ENCODE measurements at places on chromosomes 12 and 14.

DNA sequence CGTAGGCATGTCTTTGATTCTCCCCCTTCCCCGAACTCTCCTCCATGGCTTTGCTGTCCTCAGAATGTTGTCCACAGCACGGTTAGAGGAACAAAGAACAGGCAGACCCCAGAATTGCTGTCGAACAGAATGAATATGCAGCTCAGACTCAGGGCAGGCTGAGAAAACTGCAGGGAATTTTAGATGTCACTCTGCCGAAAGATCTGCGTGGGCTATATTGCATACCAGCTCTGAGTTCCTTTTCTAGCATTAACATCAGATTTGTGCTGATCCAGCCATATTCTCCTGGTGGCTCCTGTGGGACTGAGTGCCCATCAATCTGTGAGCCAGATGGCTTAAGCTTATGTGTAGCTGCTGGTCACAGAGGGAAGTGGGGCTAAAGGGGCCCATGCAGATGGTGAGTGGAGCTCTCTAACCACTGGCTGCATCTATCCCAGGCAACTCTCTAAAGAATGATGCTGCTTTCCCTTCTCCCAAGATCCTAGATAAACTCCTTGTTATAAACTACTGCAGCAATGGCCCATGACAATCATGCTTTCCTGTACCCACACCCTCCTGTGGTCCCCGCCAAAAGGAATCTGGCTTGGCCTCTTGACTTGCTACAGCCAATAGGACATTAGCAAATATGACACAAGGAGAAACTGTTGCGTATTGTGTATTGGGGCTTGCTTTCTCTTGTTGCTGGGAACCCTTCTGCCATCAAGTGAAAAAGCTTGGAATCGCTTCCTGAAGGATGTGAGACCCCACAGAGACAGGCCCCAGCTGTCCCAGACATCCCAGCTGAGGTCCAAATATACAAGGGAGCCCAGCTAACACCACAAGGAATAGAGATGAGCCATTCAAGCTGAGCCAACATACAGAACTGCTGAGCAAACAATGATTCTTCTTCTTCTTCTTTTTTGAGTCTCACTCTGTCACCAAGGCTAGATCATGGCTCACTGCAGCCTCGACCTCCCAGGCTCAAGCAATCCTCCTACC, 101.3 kb downstream of the FOXN3 start:
- no peak for DNase-seq

GRCh38 chr12:67535176-67535575, 113.4 kb upstream of the DYRK2 start:
- no peak for DNase-seq

- DNase-seq = no peak
Observed at GRCh38 chr14:104321802-104322130, 183.4 kb downstream of the KIF26A start.

DNA sequence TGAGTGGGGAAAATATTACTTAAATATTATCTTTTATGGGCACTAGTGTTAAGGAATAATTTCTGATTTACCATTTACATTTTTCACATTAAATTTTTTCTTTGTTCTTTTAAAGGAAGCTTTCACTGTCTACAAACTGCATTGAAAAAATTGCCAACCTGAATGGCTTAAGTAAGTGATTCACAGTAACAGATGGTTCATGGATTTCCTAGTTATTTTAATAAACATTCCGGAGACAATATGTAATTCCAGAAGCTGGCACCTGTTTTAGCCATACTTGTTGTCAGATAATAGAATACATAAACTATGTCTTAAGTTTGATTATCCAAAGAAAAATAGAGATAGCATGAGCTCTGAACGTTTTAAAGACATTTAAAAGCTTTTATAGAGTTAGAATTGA, 17.1 kb downstream of the DNAL1 start:
- DNase-seq = no peak

- DNase-seq = no peak
Observed at GRCh38 chr12:119989731-119990381, 820 bp downstream of the BICDL1 start.

DNA sequence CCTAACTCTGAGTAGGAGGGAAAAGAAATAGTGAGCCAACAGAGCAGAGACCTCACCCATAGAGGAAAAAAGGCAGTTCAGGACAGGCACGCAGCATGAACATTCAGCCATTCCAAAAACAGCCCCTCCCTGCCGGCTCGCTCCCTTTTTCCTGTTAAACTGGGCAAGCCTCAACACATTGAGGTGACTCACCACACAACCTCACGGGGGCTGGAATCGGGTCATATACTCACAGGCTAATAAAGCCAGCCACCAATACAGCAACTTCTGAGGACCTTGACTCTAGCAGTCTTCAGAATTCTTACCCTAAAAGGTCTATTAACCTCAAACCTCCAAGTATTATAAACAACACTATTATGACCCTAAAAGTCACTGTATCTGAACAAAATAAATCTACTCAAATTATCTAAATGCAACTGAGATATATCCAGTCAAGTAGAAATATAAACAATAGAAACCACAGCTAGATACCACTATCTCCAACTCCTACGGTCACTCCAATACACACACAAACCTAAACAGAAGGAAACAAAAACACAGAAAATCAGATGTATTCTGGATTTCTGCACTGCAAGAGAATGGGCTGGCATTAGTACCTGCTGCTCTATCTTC, 6.3 kb downstream of the YBX3 start:
- DNase-seq = no peak

DNA sequence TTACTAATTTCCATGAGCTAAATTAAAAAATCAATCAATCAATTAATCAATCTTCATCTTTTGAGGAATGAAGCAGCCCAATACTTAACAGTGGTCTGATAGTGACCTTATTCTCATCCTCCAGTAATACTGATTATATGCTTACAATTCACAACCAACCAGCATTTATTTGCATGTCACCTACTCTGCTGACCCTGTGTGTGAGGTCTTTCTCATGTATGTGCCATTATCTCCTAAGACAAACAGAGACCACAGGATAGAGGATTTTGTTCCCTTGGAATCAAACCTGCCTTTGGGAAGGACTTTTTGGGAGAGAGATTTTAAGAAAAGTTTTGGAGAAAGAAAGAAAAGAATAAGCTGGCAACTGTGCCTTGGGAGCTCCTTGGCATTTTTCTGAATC, 197.2 kb downstream of the NRXN3 start:
- no peak for DNase-seq

GRCh38 chr12:33514893-33515292, 75.3 kb upstream of the SYT10 start:
- DNase-seq = no peak

DNA sequence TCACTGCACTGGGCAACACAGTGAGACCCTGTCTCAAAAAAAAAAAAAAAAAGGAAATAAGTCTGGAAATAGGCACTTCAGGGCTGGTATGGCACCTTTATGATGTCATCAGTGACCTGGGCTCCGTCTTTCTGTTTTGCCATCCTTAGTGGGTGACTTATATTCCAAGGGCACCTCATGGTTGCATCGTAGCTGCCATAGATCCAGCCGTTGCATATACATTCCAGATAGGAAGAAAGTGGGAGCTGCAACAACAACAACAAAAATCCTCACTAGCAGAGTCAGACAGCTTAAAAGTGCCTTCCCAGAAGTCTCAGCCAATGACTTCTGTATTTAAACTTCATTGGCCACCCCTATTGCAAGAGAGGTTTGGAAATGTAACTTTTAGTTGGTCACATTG, 26.4 kb downstream of the MYL2 start:
- no peak for DNase-seq

DNA sequence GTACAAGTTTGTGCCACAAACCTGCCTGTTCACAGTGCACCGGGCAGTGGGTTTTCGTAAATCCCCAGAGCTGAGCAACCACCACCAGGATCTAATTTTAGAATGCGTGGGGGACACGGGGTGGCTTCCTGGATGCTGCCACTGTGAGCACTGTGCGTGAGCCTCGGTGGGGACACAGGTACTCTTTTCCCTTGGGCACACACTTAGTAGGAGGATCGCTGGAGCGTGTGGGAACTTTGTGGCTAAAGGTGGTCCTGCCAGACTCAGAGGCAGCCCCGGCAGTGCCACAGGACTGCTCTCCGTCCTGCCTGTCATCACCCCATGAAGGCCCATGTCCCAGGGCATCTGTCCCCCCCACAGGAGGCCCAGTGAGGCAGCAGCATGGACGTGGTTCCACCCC, 21.1 kb downstream of the BTBD6 start:
- DNase-seq = no peak

DNA sequence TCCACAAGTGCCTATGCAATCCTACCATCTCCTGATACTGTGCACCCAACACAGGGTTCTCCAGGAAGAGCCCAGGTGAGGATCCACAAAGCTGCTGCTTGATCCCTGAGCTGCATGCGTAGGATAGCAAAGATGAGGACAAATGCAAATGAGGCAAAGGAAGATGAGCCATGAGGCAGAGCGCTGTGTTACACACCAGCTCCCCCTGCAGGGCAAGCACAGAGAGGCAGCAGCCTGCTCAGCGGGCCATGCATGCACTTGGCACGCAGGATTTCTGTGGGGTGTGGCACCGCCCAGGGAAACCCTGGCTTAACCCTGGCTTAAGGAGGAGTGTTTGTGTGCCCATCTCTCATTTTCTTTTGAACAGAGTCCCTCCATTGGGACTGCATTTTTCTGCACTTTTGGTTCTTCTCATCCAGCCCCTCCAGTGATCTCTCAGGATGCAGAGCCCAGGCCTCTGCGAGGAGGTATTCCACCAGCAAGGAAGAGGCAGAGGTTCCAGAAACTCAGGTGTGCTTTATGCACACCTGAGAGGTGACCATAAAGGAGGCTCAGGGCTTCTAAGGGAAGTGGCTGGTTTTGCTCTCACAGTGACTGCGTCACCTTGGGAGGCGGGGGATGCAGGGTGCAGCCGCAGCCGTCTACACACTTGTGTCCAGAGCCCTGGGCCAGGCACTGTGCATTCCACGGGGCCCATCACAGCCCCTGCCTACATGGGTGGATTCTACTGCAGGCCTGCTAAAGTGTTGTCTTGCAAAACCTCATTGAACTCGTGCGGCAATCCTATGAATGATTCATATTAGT, 973.3 kb upstream of the TMEM132C start:
- peak; percentile 77 for DNase-seq

- no peak for DNase-seq
Observed at GRCh38 chr12:124036171-124036598, 63.2 kb downstream of the ZNF664 start.

DNA sequence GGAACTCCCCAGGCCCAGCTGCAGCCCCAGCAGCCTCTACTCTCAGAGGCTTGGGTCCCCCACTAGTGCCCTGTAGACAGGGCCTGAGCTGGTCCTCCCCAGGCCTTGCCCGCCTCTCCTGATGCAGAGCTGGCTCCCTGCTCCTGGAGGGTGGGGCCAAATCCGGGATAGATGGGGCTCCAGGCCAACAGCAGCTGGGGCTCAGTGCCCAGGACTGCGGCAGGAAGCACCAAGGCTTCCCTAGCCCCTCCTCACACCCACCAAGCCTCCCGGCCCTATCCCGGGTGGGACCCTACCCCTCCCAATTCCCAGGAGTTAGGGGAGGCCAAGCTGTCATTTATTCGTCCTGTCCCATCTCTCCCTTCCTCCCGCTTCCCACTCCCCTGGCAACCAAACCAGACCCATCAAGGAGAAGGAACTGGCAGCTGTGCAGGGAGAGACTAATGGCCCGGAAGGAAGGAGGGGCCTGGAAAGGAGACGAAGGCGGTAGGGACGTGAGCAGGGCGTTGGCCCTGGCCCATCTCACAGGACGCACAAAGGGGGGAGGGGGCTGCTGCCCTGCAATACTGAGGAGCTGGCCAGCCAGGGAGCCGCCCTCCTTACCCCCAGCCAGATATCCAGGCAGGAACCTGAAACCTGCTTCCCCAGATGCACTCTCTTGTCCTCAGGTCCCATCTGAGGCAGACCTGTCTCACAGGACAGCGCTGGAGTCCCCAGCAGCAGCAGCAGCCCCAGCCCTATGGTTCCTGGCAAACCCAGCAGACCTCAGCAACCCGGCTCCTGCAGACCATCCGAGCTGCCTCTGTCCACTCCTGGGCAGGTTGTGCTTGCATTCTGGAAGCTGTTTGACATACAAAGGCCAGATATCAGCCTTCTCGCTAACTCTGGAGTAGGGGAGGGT, 1.6 kb upstream of the PRPH start:
- no peak for DNase-seq

GRCh38 chr14:28764257-28765160, 2.1 kb upstream of the FOXG1 start:
- no peak for DNase-seq

- no peak for DNase-seq
Observed at GRCh38 chr12:84658877-84659276, 253.7 kb downstream of the SLC6A15 start.

- no peak for DNase-seq
Observed at GRCh38 chr14:93126111-93126510, 10.4 kb upstream of the ITPK1 start.

DNA sequence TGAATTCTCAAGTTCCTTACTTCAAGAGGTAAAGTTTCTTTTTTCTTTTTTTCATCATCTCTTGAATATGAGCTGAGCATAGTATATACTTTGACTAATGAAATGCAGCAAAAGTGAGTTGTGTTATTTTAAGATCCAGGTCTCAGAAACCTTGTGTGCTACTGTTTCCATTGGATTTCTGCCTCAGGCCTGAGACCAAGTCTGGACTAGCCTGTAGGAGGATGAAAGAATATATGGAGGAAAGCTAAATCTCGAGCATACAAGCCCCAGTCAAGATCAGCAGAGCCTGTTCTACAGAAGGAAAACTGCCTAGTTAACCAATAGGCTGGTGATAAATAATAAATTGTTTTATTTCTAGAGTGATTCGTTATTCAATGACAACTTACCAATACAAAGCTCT, 652.5 kb downstream of the C12orf50 start:
- DNase-seq = no peak

GRCh38 chr14:99240627-99241324, 31.2 kb downstream of the BCL11B start:
- no peak for DNase-seq

- no peak for DNase-seq
Observed at GRCh38 chr14:23168246-23168645, 15.2 kb downstream of the SLC7A8 start.
